ENCODE measurements at places on chromosomes 7 and 10.

- no peak for DNase-seq
These were observed 46.7 kb downstream of the COL13A1 start for GRCh38 chr10:69848454-69848853.

GRCh38 chr10:101902032-101902819 lies 58.6 kb upstream of the KCNIP2 start:
- no peak for DNase-seq

GRCh38 chr7:143351060-143351459 lies 11.5 kb downstream of the FAM131B start:
- no peak for DNase-seq

GRCh38 chr7:101953248-101953819 lies 135.9 kb downstream of the CUX1 start:
- DNase-seq: no peak

DNA sequence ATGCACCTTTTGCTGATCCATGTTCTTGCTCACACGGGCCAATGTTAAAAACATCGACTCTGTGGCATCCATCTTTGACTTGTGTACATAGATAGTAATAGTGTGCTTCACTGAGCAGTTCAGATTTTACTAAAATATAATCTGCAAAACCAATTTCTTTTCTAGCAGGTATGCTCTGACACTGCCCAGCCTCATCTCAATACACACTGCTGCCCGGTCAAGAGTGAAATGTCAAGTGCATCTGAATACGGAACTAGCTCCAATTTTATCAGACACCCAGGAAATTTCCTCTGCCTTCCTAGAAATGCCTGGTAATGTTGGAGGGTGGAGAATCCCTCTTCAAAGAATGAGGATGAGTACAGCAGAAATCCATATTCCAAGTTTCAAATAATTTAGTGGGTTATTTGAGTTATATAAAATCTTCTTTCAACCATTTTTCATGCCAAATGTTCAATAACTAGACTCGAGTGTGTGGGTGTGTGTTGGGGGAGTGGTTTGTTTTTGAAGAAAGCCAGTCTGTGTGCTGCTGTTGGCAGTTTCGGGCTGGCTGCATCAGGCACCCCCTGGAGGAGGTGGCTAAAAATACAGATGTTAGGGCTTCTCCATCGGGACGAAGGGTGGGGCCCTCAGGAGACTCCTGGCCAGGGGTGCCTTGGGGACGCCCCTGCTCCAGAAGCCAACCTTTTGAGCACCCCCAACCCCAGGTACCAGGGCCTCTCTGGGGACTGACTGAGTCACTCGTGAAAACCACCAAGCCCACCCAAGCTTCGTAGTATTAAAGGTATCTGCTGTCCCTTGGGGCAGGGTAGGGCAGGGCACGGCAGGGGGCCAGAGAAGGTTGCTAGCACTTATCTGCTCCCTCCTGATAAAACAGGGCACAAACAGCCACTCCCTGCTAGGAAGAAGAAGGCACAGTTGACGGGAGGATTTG lies 15.4 kb downstream of the CTBP2 start:
- DNase-seq: no peak

GRCh38 chr7:105444342-105444987 lies 55.7 kb upstream of the SRPK2 start:
- no peak for DNase-seq

- no peak for DNase-seq
These were observed 15.2 kb downstream of the GRK5 start for GRCh38 chr10:119222537-119222936.

DNA sequence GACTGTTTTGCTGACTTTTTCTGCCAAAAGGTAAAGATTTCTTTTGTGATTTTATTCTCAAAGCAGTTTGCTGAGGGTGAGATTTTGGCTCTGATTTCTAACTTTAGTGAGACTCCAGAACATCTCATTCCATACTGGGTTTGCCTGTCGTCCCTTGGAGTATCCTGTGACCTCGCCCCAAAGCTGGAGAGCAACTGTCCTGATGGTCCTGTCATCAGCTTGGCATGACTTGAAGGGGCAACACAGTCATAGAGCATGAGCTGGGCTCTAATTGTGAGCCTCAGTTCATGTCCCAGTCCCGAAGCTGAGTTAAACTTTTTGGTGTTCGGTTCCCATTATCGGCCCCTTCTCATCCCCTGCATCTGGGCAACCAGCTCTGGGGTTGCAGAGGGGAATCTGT lies 23.4 kb downstream of the C10orf90 start:
- no peak for DNase-seq

GRCh38 chr7:154693661-154694060 lies 309.3 kb downstream of the PAXIP1 start:
- DNase-seq: no peak

DNA sequence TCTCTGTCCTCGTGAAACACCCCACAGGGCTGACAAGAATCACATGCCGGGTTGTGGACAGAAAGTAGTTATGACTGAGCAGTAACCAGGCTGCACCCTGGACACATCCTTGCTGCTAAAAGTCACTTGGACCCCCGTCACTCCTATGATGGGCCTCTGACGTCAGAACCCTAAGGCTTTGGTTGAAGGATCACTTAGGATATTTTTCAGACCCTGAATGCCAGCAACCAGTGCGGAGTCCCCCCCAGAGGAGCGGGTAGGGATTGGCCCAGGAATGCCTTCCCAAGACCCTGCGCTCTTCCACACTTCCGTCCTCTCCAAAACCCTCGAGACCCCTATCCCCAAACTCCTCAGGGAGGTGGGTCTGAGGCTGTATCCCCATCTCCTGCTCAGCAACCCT lies 52.1 kb downstream of the CFAP46 start:
- no peak for DNase-seq

DNA sequence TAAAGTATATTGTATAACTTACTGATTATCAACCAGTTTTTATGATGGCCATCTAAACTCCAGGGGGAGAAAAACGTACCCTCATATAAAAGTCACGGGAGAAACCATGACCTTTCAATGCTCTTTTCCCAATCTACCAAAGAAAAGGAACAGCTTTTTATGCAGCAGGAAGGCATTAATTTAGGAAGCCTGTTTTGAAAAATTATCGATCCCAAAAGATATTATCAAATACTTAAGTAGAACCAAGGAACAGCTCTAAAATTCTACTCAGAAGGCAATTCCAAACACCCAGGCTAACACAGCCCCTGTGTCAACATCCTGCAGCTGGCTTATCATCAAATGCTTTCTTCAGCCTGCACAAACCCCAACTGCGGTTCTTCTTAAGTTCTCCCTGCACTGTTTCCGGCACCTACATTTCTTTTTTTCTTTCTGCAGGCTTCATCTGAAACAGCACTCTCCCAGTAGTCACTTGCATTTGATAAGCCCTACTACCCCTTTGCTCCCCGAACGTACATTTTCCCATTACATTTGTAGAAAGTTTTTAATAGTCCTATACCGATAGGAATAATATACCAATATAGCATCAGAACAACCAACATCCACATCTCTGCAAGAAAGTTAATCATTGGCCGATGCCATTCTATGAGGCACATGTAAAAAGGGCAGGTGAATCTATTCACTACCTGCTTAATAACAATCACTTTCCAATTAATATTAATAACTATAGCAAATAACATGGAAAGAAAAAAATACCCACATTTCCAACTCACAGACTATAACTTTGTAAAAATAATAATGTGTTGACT lies 47.9 kb downstream of the PIP4K2A start:
- DNase-seq: peak; percentile 84

- DNase-seq: no peak
These were observed 262.8 kb downstream of the AUTS2 start for GRCh38 chr7:69860941-69861622.

GRCh38 chr7:34133983-34134782 lies 228.8 kb downstream of the BMPER start:
- DNase-seq: no peak

- no peak for DNase-seq
These were observed 125.5 kb upstream of the SVIL start for GRCh38 chr10:29760138-29760900.

- no peak for DNase-seq
These were observed 38.5 kb downstream of the GOLGA7B start for GRCh38 chr10:97888134-97888533.

- no peak for DNase-seq
These were observed 180.9 kb downstream of the PLXNA4 start for GRCh38 chr7:132395361-132395760.

DNA sequence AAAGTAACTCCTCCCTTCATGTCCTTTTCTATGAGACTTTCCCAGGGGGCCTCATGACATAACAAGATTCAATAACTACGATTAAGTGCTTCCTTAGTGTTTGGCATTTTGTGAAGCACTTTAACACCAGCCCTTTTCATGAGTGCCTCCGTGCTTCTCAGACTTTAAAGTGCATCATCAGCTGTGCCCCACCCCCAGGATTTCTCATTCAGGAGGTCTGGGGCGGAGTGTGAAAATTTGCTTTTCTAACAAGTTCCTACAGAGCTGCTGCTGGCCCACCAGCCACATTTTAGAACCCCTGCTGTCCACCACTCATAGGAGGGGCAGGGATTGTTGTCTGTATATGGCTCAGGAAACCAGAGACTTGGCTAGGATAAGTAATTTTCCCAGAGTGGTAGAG lies 445.3 kb downstream of the LRMDA start:
- no peak for DNase-seq

DNA sequence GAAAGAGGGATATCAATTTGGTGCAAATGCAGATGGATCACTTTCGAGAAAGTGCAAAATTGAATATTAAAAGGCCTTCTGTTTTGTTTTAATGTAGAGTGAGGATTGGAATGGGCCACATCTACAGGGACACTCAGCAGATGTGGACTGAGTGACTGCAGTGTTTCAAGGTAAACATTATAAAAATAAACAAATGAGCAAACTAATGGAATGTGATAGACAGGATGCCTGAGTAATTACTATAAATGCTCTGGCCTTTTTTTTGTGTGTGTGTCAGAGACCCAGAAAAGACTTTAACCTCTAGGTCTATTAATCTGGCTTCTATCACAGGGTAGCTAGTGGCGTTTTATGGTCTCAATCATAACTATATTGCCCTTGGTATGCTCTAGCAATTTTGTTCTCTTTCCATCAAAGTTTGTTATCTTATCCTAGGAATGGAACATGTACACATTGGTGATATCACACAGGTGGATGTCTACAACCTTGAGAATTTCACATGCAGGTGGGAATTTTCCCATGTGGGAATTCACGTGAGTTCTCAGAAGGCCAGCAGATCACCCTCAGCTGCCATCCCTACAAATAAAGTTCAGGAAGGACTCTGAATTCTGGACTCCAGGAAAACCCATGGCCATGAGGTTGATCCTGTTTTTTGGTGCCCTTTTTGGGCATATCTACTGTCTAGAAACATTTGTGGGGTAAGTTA lies at the start of gene CPA2:
Gene CPA2 (plus strand): TSS at position 606 of the 703 bp plus-strand sequence. CDS start 19 bp downstream, at position 625.
- DNase-seq: no peak

DNA sequence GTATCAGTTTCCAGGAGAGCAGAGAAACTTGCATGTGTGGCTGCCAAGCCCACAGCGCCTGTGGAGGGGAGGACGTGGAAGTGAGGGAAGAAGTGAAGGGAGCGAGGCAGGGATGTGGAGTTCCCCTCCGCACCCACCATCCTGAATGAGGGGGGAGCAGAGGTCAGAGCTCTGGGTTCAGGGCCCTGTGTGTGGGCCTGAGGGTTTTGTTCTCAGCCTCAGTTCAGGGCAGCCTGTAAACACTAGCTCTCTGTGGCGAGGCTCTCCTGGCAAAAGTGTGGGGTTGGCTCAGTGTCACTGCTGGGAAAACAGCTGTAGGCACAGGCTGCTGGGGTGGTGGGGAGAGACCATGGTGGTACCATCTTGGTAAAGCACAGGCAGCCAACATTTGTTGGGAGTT lies 108.4 kb downstream of the C10orf105 start:
- no peak for DNase-seq

DNA sequence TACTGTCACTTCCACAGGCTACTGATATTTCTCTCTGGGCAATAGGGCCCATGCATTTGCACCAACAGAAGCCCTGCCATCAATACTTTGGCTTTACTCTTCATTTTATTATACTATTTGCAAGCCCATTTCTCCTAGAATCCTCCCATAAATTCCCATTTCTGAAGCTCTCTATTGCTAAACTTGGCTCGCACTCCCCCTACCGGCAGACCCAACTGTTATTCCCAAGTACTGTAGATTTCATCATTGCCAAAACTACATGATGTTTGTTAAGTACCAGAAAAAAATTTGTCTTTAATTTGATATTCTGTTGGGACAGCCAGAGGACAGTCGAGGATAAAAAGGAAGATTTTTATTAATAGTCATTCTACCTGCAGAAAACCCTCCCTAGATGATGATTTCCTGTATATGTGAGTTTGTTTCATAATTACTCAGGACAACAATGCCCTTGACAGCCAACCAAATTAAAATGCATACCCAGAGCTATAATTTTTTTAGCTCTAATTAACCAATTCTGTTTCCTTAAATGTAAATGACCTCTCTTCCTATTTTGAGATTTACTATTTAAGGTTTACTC lies 298.6 kb downstream of the REEP3 start:
- DNase-seq: no peak

DNA sequence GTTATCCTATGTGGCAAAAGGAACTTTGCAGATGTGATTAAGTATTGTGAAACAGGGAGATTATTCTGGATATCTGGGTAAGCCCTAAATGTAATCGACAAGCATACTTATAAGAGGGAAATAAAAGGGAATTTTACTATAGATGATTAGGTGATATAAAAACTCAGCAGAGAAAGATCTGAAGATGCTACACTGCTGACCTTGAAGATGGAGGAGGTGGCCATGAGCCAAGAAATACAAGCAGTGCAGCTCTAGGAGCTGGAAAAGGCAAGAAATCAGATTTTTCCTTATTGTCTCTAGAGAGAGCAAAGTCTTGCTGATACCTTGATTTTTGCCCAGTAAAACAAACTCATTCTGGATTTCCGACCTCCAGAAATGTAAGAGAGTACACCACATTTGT lies 67.7 kb downstream of the BRAF start:
- DNase-seq: no peak

GRCh38 chr7:67894746-67895145 lies 898.1 kb downstream of the TYW1 start:
- no peak for DNase-seq

DNA sequence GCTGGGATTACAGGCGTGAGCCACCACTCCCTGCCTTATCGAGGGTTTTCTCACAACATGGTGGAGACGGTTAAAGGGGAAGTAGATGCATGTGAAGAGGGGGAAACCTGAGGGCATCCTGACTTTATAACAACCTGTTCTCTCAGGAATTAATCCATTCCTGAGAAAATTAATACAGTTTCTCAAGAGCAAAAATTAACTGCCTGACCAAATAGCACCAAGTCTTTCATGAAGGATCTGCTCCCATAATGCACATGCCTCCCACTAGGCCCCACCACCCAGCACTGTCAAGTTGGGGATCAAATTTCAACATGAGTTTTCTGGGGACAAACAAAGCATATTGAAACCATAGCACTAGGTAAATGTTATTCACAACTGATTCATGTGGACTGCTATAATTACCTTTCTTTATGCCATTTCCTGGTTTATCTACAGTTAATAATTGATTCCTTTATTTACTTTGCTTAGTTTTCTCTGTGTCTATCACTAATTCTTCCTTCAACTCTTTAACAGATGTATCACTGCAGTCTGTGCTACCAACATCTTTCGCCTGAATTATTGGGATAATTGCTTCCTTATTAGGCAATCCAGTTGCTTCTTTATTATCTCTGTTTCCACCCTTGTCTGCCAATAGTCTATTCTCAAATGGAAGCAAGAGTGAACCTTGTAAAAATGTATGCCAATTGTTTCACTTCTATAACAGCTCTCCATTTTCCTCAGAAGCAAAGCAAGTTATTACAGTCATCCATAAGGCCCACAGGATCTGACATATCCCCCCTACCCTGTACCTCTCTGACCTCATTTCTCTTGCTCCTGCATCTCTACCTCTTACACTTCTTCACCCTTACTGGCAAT lies 12.9 kb upstream of the MICU1 start:
- no peak for DNase-seq
